Stimulated activated CD4-positive, alpha-beta T cell treated with anti-CD3 and anti-CD28 coated beads, TNF-alpha, amount 100 ng/mL, for 1 hour (primary cell): ENCODE measurements at places on chromosomes 4 and X.

DNA sequence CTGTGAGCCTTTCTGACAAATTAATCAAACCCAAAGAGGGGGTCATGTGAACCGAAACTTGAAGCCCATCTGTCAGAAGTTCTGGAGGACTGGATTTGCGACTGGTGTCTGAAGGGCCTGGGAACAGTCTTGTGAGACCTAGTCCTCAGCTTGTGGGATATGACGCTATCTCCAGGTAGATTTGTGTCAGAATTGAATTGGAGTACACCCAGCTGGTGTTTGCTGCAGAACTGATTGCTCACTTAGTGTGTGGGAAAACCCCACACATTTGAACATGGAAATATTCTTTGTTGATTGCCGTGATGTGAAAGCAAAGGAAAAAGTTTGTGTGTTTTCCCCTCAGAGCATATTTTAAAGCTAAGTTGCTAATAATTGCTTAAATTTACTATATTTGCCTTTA, 30.3 kb upstream of the TMSB15B start:
- DNase-seq: no peak

DNA sequence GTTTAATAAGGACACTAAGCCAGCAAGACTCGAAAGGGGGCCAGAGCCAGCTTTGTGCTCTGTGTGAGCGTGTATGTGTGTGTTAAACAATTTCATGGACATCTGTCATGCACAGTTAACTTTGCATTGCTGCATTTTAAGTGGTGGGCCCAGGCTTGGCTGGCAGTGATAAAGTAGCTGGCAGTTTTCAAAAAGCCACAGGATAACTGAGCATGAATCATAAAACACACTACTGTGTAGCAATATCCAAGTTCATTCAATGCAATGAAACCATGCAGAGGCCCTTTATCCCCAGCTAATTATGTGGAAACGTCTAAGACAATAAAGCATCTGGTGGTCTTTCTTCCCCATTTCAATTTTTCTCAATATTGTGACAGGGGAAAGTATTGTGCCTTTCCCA, 132.9 kb downstream of the NKX6-1 start:
- no peak for DNase-seq

DNA sequence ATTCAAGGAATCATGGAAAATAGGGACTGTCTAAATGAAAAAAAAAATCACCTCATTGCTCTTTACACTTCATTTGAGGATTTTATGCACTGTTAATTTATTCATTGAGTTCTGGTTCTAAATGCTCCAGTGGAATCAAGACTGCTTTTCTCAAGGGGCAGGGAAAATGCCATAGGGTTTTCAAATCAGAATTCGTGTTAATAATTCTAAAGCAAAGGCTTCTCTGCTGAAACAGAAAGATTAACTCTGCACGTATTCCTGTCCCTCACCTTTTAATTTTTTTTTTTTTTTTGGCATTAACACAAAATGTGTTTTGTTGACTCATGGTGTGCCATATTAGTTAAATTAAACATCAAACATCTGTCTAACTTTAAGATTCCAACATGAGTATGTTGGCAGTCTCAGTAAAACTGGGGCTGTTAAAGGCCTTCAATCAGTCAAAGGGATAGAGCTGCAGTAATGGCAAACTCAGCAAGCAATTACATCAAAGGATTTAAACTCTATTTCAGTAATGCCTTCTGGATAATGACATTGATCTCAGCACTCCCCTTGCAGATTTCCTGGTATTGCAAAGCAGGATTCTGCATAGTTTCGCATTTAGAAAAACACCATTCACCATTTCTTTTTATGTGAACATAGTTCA, 878.1 kb downstream of the RAPGEF2 start:
- DNase-seq: no peak

GRCh38 chr4:158796370-158797140, 27.7 kb downstream of the FNIP2 start:
- DNase-seq: no peak

DNA sequence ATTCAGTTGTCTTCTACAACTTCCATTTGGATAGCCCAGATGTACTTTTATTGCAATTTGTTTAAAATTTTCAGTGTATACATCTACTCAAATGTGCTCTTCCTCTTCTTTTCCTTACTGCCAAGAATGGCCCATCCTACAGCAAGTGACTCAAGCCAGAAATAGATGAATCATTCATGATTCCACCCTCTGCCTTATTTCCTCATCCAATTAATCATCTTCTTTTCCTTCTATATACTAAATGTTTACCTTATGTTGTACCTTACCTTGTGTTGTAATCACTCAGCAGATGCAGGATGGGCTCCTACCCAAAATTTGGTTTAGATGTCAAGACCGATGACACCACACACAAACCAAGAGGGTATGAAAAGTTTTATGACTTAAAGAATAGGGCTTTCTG, 437.8 kb downstream of the GRXCR1 start:
- no peak for DNase-seq

GRCh38 chr4:97770222-97770621, 373.1 kb downstream of the STPG2 start:
- no peak for DNase-seq
